NK-92 treated with Interleukin-12 subunit alpha and Interleukin-12 subunit beta, amount 100 ng/mL, for 24 hours (cell line): ENCODE measurements at places on chromosomes 13 and 19.

DNA sequence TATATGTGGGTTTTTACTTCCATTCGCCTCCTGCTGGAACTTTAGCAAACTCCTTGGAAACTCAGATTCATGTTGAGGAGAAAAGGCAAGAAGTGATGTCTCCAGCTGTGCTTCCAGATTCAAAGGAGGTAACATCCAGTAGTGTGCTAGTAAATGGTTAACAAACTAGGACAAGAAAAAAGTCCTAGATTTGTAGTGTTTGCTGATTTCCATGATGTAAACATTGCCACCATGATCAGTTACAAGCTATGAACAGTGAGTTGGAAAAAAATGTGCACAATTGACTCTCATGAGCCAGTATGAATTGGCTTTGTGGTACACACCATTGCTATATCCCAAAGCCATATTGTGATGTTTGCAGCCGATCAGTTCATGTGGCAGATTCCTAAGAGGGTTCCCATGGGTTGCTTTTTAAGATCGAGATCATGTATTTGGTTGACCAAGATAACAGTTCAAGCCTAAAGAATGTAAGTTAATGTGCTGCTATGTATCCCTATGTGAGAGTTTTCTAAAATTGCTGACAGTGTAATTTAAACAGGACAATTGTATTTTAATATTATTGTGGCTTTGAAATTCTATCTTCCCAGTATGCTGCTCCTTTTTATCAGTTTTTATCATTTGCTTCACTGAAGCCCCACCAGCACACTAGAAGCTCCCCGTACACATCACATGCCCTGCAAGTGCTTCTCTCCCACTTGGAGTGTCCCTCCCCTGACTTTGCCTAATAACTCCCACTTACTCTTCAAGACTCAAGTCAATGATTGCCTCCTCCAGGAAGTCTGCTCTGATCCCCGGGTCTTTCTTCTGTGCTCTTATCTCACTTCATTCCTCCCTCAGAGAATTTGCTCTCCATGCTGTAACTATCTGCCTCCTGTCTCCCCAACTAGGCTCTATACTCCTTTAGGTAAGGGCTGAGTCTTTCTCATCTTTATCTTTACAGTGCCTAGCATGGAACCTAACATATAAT, 148.3 kb downstream of the RGCC start:
- DNase-seq, result no peak

GRCh38 chr19:36003284-36003683, 5.3 kb downstream of the SYNE4 start:
- no peak for DNase-seq

GRCh38 chr13:101916108-101916774, 463.8 kb downstream of the ITGBL1 start:
- no peak for DNase-seq

- DNase-seq, result no peak
These were observed 13.8 kb downstream of the FGF21 start for GRCh38 chr19:48768994-48769713.

GRCh38 chr19:11330127-11330526, 9.3 kb downstream of the RAB3D start:
- DNase-seq, result no peak
